ENCODE measurements at places on chromosomes 11 and 22.

DNA sequence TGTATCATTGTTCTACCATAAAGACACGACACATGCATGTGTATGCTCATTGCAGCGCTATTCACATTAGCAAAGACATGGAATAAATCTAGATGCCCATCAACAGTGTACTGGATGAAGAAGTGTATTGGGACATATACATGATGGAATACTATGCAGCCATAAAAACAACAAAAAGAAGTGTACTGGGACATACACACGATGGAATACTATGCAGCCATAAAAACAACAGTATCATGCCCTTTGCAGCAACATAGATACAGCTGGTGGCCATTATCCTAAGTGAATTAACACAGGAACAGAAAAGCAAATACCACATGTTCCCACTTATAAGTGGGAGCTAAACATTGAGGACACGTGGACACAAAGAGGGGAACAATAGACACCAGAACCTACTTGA is 22.7 kb downstream of the ARL14EP start:
- no peak for DNase-seq

- DNase-seq, result no peak
Measured at GRCh38 chr11:1163911-1164735, 6.4 kb downstream of the MUC5AC start.

GRCh38 chr11:11545285-11546275 is 76.2 kb downstream of the GALNT18 start:
- DNase-seq, result no peak

- no peak for DNase-seq
Measured at GRCh38 chr11:12409621-12410005, 32.2 kb downstream of the PARVA start.

- no peak for DNase-seq
Measured at GRCh38 chr11:112615891-112616290, 345.3 kb upstream of the NCAM1 start.

GRCh38 chr11:786235-787083 is 3.4 kb downstream of the CEND1 start:
- no peak for DNase-seq

DNA sequence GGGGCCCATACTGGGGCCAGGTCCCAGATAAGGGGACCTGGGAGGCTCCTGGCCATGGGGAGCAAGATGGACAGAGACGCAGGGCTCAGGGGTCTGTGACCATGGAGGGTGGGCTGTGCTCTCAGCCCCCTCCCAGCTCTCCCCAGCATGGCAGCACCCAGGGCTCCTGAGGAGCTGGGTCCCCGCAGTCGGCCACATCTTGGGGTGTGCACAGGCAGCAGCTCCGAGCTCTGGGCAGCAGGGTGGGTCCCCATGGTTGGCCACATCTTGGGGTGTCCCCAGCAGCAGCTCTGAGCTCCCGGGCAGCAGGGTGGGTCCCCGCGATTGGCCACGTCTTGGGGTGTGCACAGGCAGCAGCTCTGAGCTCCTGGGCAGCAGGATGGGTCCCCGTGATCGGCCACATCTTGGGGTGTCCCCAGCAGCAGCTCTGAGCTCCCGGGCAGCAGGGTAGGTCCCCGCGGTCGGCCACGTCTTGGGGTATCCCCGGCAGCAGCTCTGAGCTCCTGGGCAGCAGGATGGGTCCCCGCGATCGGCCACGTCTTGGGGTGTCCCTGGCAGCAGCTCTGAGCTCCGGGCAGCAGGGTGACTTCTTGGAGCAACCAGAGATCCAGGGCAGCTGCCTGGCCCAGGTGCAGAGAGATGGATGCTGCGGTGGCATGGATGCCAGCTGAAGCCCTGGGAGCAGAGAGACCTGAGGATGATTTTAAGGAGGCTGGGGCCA is 18.3 kb upstream of the MUC5B start:
- DNase-seq, result no peak

DNA sequence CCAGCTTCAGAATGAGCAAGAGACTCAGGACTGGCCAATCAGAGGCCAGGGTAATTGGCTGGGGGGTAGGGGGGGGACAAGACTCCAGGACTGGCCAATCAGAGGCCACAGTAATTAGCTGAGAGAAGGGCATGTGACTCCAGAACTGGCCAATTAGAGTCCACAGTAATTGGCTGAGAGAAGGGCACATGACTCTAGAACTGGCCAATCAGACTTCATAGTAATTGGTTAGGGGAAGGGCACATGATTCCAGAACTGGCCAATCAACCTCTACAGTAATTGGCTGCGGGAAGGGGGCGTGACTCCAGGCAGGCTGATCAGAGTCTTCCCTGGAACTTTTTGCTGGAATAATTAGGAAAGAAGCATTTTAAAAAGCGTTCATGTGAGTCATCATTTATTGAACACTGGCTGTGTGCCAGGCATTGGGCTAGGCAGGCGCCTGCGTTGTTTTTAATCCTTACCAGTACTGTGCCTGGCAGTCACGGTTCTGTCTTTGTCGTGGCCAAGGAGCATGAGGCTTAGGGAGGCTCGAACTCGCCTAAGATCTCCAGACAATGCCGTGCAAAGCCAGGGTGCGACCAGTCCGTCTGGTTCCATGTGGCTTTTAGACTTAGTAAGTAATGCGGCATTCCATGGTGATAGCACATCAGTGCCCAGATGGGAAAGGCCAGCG is 508.1 kb downstream of the TBC1D22A start:
- DNase-seq, result no peak

DNA sequence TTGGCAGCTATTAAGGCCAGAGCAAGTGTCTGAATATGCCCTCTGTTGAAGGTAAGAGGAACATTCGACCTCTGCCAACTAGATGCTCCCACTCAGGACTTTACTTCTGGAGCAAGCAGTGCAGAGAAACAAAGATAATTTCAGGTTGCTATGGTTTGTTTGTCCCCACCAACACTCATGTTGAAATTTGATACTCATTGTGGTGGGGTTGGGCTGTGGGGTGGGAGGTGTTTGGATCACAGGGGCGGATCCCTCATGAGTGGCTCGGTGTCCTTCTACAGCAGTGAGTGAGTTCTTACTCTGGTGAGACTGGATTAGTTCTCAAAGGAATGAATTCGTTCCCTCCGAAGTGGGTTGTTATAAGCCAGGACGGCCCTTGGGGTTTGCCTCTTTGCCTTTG is 12.0 kb downstream of the OR8A1 start:
- DNase-seq, result no peak

DNA sequence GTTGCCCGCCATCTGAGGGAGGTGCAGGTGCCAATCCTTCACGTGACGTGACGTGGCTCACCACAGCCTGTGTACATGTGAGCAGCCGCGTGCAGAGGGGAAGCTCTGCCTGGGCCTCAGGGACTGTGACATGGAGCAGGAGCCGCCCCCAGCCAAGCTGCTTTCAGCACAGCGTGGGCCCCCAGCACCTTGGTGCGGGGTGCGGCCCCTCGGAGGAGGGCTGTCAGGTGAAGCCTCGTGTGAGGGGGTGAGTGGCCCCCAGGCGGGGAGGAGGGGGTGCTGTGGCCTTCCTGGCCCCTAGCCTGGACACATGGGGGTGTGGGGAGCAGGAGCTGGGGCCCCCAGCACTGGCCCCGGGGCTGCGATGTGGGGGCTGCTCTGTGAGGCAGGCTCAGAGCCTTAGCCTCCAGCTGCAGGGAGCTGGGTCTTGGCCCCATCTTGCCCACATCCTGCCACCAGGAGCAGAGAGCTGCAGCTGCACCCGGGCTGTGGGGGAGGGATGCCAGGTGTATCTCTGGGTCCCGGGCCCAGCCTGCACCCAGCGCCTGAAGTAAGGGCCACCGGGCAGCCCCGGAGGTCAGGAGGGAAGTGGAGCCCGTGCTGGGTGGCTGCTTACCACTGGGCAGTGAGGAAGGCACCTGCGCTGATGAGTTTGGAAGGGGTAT is at the start of gene ADORA2A:
ADORA2A (plus strand) TSS at position 100 of the 665 bp plus-strand sequence. CDS start 5,806 bp downstream, outside the sequence.
- peak; percentile 77 for DNase-seq

- no peak for DNase-seq
Measured at GRCh38 chr11:111986589-111986988, 38.6 kb upstream of the DLAT start.

GRCh38 chr22:25494774-25495173 is 69.7 kb upstream of the GRK3 start:
- DNase-seq, result no peak

- no peak for DNase-seq
Measured at GRCh38 chr11:8671651-8672062, 10.8 kb downstream of the TRIM66 start.

- DNase-seq, result peak; percentile 66
Measured at GRCh38 chr22:22721681-22722354, 77.4 kb downstream of the GGTLC2 start.

GRCh38 chr22:27154717-27155116 is 497.3 kb downstream of the MIAT start:
- no peak for DNase-seq

DNA sequence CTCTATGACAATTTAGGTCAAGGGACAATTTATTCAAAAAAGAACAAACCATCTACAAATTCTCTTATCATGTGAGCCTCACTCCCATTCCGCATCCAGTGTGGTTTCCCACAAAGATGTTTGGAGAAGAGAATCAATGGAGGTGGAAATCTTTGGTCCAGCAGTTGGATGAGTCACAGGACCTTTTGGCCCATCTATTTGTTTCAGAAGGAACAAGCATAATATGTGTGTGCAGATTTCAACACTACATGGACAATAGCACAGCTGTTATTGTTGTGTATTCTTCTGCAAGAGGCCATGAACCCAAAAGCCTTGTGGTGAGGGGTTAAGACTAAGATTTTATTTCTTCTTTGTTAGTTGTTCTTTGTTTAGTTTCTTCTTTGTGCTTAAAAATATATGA is 61.6 kb downstream of the OR10A6 start:
- no peak for DNase-seq

- no peak for DNase-seq
Measured at GRCh38 chr22:37459206-37459605, 27.0 kb downstream of the MFNG start.

DNA sequence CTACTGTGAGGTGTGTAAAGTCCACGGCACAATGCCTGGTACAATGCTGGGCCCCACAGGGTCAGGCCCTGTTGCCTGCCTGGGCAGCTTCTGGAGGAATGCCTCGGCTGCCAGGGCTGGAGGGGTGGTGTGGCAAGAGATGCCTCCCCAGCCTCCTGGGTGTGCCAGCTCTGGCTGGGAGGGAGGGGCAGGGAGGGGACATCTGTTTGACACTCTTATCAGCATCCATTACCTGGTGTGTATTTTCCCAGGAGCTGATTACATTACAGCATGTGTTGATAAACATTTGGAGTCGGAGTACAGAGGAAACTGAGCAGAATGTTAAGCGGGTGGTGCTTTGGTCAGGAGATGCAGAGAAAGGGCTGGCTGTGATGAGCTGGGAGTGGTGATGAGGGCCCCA is 11.0 kb upstream of the NECTIN1 start:
- no peak for DNase-seq

- DNase-seq, result no peak
Measured at GRCh38 chr11:75040167-75040770, 51.5 kb downstream of the NEU3 start.

DNA sequence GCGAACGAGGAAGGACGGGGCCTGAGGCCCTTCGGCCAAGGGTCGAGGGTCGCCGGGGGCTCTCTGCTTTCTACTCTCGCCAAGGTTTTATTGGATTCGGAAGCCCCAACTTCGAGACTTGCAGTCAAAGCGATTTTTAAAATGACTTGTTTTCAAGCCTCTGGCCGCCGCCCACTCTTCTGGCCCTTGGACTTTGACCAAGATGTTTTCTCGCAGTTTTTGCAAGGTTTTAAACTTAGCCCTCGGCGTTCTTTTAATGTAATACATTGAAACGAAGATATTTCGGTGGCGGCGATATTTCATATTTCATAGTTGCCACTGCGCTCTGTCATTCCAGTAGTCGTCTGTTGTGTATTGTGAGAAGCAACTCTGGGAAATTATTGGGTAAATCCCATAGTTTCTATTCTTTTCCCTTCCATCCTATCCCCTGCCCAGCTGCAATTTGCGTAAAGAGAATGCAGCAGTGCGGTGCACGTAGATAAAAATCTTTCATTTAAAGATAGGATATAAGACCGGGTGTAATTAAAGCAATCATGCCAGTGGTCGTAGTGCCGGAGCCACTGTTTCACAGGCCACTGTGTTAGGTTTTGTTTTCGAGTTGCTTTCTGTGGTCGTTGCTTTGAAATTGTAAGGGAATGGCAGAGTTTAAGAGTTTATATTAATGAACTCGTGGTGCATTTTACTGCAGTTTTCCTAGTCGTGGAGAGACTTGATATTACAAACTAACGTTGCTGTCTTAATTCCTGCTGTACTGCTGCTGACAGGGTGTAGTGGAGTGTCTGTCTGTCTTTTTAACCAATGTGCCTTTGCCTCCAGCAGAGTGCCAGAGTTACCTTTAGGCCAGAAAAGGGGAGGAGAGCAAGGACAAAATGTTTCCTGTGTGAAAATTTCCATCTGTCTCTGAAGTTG is 702 bp downstream of the BIRC2 start:
- no peak for DNase-seq

GRCh38 chr11:77232242-77232641 is 69.2 kb downstream of the GDPD4 start:
- no peak for DNase-seq

DNA sequence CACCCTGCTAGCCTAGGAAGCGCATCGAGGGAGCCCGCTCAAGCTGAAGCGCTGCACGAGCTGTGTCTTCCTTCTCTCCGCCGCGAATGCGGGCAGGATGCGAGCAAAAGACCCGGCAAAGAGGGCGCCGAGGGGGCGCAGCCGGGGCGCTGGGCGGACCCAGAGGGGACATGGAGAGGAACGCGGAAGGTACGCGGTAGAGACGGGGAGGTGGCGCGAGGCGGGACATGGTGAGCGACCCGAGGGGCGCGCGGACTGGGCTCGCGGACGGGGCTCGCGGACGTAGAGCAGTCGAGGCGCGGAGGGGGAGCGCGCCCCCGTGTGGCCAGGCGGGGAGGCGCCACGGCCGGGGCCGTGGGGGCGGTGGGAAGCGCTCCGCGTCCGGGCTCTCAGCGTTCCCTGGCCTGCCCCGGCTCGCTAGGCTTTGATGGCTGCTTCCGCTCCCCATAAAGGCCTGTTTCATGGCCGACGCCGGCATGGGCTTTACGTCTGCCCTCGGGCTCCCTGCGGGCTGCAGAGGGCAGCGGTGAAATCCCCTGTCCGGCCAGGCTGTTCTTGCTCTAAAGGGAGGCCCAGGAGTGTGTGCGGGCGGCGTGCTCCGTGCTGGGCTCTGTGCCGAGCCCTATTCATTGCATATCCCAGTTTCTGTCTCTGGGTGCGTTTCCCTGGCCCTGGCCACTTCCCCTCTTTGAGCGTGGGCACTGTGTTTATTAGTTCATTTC is 31.2 kb upstream of the TRIM29 start:
- DNase-seq, result peak; percentile 46

DNA sequence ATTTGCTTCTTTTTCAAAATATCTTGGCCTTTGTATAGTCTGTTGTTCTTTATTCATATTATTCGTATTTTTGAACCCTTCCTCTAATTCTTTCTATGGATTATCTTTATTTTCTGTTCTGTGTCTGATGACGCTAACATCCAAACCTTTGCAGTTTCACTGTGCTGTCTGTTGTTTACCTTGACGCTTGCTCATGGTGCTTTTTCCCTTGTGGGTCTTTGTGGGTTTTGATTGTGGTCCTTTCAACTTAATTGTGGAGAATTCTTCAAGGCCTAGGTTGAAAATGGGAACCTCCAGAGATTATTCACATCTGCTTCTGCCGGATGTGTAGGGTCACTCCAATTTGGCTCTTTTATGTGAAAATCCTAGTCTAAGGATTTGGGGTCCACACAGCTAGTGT is 34.6 kb downstream of the PARVG start:
- DNase-seq, result no peak

GRCh38 chr11:13859892-13860291 is 102.6 kb upstream of the SPON1 start:
- no peak for DNase-seq

GRCh38 chr22:46653596-46653995 is 33.4 kb downstream of the GRAMD4 start:
- DNase-seq, result peak; percentile 14

- DNase-seq, result peak; percentile 24
Measured at GRCh38 chr11:35330931-35331330, 88.4 kb downstream of the SLC1A2 start.

All from stimulated activated naive CD4-positive, alpha-beta T cell treated with Interleukin-2 at 50 U/mL for 16 hours (primary cell).